Right cardiac atrium (tissue), 5 donors: ENCODE measurements at places on chromosomes 4 and X. TPM values are rescaled to one million over a fixed set of nuclear protein-coding genes. Genes with fewer than 3 reads are reported as not detected.
A peak's percentile ranks its signal among the peaks of the same experiment; 100 is the strongest.

DNA sequence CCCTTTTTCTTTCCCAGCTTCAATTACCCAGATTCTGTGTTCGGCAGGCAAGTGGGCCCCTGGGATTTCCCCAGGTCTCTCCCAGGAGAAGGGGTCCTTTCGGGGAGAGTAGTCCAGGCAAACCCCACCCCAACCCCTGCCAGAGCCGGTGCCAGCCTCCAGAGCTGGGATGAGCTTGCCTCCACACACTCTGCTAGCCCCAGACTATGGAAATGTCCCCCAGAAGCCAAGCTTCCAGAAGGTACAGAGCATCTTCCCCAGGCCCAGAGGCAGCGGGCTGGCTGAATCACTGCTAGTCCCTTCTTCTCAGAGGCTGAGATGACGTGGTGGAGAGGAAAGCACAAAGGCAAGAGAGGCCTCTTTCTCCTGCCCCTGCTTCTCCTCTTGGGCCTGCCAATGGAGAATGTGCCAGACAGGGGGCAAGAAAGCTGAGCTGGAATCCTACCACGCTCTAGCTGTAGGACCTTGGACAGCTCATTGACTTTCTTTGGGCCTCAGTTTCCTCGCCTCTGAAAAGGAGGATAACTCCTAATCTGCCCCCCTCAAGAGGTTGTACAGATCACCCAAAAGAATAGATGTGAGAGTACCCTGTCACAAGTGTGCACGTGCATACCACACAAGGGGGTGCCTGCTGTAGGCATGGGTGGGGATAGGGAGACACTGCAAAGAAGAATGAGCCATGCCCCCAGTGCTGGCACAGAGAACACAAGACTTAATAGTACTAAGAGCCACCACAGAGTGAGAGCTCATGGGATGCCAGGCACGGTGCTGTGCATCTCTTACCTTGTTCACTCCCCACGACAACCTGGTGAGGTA, 2.1 kb downstream of the SASH3 start:
- DNase-seq: no peak

DNA sequence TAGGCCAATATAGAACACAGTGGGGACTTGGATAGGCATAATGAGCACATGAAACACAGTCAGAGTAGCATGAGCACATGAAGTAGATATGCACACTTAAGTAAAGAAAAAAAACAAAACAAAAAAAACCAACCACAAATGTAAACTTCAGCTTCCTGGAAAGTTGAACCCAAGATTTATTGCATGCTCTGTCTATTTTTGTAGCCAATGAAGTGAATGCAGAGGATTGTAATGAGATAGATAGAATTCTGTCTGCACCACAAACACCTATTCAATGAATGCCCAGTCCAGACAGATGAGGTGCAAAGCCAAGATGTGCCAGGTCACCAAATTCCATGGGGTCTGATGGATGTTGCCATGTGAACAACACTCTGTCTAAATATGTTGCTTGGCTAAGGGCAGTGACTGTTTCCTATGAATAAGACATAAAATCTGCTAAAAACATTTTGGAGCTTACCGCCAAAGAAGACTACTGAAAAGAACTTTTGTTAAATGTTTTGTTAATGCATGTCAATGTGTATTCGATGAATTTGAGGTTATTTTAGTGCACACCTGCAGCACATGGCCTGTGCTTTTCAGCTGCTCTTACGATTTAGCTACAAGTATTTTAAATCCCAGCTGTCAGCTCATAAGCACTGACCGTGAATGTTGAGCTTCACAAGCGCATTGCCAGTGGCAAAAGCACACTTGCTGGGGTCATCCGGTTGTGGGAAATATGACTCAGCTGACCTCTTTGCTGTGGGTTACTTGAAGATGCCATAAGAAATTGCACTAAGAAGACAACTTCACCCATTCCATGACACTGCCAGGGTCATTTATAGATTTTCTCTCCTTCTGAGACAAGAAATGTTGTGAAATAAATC, 374.8 kb upstream of the GNPDA2 start:
- DNase-seq: no peak

CWH43 gene
- not detected for total RNA-seq

CT45A1 gene
- total RNA-seq: not detected

DNA sequence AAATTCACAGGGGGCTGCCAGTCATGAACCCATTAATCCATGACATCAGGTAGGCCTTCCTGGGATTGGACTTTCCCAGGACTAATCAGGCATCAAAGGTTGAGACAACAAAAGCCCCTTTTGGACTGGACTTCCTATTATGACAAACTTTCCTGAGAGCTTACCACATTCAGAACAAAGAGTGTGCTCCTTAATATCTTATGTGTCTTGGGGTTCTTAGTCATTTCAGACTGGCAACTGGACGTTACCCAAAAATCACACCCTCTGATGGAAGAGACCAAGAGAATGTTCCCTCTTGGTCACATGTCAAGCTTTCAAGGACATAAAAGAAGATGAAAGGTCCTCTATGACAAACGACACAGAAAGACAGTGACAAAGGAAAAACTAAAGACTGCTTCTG, 31.6 kb upstream of the PPP1R2C start:
- DNase-seq: no peak

DNA sequence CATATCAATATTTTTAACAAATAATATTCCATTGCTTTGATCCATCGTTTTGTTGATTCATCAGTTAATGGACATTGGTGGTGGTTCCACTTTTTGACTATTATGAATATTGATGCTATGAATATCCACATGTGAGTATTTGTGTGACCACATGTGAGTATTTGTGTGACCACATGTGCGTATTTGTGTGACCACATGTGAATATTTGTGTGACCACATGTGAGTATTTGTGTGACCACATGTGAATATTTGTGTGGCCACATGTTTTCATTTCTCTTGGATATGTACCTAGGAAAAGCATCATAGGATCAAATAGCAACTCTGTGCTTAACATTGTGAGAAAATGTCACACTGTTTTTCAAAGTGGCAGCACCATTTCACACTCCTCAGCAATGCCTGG, 433.6 kb upstream of the FRG1 start:
- no peak for DNase-seq

GRCh38 chr4:109947457-109947856, 34.8 kb downstream of the EGF start:
- DNase-seq: no peak

C4orf50 gene
- 0.03 TPM for total RNA-seq

- no peak for DNase-seq
These were observed 1.6 kb downstream of the FBXO8 start for GRCh38 chr4:174281901-174282300.

SUPT20HL2 gene
- not detected for total RNA-seq

DNA sequence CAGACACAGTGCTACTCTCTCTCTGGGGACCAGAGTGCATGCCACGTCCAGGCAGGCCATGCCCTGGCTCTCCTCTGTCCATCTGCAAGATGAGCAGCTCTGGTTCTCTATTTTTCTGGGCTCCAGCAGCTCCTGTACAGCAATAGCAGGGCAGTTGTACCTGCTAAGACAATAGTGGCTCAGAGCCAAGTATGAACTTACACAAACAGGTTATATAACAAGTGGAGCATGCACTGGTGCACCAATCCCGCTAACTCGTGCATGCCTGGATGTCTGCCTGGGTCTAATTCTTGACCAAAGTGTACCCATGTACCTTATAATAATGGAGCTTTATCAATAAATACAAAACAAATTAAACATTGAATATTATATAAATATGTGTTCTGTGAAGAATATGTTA, 392.3 kb downstream of the CENPC start:
- DNase-seq: no peak

DNA sequence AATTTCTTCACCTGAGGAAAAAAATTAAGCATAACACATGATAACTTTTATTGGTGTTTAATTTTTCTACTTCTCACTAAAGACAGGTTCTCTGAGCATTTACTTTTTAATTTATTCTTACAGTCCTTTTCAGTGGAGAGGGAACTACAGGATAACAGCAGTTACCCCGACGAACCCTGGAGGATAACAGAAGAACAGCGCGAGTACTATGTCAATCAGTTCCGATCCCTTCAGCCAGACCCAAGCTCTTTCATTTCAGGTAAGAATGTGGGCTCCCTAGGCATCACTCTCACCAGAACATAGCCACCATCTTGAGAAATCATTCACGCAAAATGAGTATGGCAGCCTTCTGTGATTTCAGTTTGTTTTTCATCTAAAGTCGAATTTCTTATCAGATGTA, 100.8 kb downstream of the REPS2 start:
- DNase-seq: no peak

PWWP3B gene
- total RNA-seq: 9.3 TPM

CSTF2 gene
- 9.4 TPM for total RNA-seq

AMBN gene
- total RNA-seq: not detected

EDNRA gene
- total RNA-seq: 68.1 TPM

RNF212 gene
- total RNA-seq: 1.0 TPM

DNA sequence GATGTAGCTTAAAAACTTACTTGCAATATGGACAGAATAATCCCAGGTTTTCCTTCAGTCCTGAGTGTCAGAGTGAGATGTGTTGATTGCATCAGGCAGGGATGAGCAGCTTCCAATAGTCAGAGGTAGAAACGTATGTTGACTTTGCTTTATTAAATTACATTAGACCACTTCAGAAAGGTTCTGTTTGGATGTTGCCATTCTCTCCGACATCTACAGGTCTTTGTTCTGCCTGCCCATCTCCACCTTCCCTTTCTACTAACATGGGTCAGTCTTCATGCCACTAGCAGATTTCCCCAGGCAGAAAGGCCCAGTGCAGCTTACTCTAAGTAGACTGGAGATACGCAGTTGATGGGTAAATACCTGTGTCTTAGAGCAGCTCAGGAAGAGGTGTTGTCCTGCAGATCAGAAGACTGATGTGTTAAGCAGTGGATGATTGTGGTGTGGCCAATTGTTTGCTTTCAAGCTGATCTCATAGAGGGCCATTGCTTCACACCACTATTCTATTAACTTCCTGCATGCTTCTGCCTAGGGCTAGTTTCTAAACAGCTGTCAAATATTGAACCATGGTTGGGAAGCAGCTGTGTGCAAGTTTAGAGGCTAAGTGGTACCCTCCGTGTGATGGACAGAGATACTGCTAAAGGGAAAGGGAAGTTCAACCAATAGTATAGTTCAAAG, 1.8 kb downstream of the FRMPD4 start:
- DNase-seq: no peak

DNA sequence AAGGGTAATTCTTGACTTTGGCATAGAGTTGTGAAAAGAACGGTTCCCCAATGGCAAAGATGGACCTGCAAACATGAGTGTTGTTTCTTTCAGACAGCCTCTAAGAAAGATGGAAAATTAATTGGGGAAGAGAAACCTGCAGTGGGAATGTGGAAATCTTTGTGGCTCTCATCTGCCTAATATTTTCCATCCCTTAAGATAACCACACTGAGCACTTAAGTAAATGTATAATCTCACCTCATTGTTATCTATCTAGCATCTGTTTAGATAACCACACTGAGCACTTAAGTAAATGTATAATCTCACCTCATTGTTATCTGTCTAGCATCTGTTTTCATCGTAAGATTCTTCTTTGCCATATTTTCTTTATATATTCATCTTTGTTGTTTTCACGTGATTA, 149.3 kb downstream of the NWD2 start:
- DNase-seq: no peak

GRCh38 chrX:15274946-15275345, 5.1 kb upstream of the ASB9 start:
- DNase-seq: no peak

DNA sequence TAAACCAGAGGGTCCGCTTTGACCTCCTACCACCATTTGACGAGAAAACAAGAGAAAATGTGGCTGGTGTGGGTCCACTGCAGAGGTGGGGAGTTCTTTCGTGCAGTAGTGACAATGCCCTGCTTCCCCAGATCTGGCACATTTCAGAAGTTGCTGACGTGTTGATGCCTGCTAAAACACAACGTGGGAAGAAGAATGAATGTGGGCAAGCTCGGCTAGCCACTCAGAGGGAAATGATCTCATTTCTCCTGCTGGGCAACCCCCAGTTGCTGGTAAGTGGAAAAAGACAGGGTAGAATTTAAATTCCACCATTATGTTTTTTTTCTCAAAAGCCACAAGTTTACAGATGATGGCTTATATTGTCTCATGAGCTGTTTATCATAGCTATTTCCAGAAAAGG, 77.9 kb downstream of the LUZP4 start:
- DNase-seq: no peak

- no peak for DNase-seq
These were observed 91.3 kb upstream of the DCLK2 start for GRCh38 chr4:149986917-149987316.

FAT4 gene
- 14.1 TPM for total RNA-seq

GRCh38 chr4:87045659-87046058, 110.8 kb downstream of the AFF1 start:
- DNase-seq: no peak

DNA sequence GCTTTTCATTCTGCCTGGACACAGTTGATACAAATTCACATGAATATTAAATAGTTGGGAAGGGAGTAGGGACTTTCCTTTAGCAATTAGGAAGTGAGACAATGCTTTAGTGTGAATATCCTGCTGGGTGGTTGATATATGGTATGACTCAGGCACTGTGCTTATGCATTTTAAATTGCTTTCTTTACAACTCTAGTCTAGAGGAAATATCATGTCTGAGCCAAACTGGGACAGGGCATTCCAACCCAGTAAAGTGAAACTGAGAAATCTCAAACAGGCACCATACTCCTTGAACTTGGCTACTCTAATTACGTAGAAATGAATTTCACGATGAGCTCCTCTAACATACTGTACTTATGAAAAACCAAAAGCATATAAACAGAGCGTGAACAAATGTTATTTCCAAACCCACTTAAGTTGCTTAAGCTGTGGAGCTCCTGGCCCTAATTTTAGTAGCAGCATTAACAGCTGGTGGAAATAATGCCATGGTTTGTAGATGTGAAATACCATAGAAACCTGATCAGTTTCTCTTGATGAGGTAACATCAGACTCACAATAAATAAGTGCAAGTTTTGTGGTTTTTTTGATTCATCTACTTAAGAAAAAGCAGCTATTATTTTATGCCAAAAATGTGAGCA, 242.9 kb upstream of the GK2 start:
- DNase-seq: no peak

- no peak for DNase-seq
These were observed 187.3 kb upstream of the MBNL3 start for GRCh38 chrX:132676102-132676501.

DNA sequence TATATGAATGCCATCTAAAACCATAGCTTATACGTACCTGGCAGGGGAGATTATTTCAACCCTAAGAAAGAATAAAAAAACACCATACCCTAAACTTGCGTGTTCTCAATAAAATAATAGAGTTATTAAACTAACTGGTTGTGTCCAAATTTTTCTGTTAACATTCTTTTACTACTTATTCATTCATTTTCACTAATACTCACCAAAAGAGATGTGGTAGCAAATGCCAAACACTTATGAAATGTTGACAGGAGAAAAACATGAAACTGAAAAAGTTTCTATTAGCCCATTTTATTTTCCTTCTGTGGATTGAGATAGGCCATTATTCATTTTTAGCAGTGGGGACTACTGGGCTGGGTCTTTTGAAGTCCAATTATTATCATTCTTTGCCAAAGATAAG, 102.0 kb downstream of the TSPAN5 start:
- no peak for DNase-seq

- no peak for DNase-seq
These were observed 910.8 kb downstream of the CCSER1 start for GRCh38 chr4:91037951-91038350.

MPC1L gene
- not detected for total RNA-seq

- no peak for DNase-seq
These were observed at the start of gene ANXA10 for GRCh38 chr4:168092176-168092712. ANXA10 (plus strand) TSS chr4:168092537; CDS start chr4:168092701, 164 bp downstream.

FGD1 gene
- total RNA-seq: 6.7 TPM

GRCh38 chr4:8228319-8229250, 29.5 kb downstream of the SH3TC1 start:
- peak; percentile 65 for DNase-seq

BEND2 gene
- 0.85 TPM for total RNA-seq

SFRP2 gene
- 3.3 TPM for total RNA-seq

GRCh38 chr4:41390661-41391060, 133.9 kb downstream of the UCHL1 start:
- no peak for DNase-seq

USP26 gene
- total RNA-seq: not detected
